ENCODE measurements at places on chromosomes 16 and 17.

DNA sequence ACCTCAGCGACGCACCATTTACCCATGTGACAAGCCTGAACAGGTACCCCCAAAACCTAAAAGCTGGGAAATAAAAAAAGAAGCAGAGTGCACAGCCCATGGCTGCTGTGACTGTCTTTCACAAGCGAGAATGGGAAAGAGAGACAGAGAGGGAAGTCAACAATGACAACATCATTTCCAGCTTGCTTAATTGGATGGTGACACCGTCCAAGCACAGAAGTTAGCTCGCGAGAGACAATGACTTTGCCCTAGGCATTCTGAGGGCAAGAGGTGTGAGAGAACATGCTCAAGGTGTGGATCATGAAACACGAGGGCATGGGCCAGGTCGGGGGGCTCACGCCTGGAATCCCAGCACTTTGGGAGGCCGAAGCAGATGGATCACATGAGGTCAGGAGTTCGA lies 19.3 kb upstream of the NSMCE1 start:
- DNase-seq = no peak

DNA sequence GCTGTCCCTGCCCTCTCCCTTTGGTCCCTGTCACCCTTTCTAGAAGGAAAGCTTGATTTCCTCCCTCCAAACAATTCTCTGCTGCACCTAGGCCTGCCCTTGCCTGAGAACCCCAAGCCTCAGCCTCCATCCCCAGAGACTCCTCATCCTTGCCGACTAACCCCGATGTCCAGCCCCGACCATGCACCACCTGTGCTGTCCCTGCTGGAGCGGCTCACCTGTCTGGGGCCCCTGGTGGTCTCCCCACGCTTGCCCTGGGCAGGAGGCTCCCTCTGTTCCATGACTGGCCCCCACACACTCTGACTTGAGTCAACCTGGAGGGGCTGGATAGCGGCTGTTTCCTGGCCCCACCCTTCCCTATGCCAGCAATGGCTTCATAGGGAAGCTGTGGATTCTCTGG lies 12.0 kb upstream of the SRRM2 start:
- DNase-seq = no peak

DNA sequence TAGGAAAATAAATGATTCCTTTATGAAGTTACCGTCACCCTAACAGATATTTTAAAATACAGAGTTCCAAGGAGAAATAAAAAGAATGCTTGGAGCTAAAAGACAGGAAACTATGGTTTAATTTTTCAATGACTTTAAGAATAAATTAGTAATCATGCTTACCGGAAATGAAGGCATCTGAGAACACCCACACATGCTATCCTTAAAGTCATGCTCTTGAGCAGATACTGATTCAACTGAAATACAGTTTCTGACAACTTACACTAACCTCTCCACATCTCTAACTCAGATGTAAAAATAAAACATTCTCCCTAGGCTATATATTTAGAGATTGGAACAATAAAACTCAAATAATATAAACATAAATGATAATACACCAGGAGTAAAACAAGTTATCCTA lies 7.8 kb downstream of the PSMD12 start:
- no peak for DNase-seq

GRCh38 chr17:29838961-29839360 lies 91.1 kb downstream of the SSH2 start:
- DNase-seq = no peak

- no peak for DNase-seq
Observed at GRCh38 chr17:72953621-72954020, 138.9 kb downstream of the SLC39A11 start.

- no peak for DNase-seq
Observed at GRCh38 chr16:16051132-16051531, 101.7 kb downstream of the ABCC1 start.

DNA sequence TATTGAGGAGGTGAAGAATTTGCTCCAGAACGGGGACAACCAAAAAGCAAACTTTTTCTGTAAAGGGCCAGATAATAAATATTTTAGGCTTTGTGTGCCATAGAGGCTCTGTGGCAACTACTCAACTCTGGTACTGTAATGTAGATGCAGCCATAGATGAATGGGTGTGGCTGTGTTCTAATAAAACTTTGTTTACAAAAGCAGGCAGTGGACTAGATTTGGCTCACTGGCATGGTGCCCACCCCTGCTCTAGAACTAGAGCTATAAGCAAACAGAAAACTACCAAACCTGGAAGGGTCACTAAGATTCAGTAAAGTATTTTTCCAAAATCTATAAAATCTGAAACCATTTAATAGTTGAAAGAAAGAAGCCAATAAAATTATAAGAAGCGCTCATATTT lies 24.6 kb upstream of the SMURF2 start:
- DNase-seq = no peak

- no peak for DNase-seq
Observed at GRCh38 chr17:37774504-37774903, 29.6 kb upstream of the HNF1B start.

GRCh38 chr17:70879401-70879800 lies 710.1 kb downstream of the KCNJ2 start:
- no peak for DNase-seq

GRCh38 chr17:16100737-16101400 lies 101.2 kb downstream of the TTC19 start:
- no peak for DNase-seq

DNA sequence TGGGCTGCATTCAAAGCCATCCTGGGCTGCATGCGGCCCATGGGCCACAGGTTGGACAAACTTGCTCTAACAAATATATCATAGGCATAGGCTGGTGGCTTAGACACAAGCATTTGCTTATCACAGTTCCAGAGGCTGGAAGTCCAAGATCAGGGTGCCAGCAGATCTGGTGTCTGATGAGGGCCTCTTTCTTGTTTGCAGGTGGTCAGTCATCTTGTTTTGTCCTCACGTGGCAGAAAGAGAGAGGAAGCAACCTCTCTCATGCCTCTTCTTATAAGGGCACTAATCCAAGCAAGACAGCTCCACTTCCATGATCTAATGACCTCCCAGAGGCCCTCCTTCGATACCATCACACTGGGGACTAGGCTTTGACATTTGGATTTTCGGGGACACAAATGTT lies 238.7 kb upstream of the TNRC6C start:
- no peak for DNase-seq
